ENCODE measurements at places on chromosomes 11 and 22.
A peak's percentile ranks its signal among the peaks of the same experiment; 100 is the strongest.

GRCh38 chr11:46275964-46276641 lies 1.4 kb upstream of the CREB3L1 start:
- DNase-seq: no peak

DNA sequence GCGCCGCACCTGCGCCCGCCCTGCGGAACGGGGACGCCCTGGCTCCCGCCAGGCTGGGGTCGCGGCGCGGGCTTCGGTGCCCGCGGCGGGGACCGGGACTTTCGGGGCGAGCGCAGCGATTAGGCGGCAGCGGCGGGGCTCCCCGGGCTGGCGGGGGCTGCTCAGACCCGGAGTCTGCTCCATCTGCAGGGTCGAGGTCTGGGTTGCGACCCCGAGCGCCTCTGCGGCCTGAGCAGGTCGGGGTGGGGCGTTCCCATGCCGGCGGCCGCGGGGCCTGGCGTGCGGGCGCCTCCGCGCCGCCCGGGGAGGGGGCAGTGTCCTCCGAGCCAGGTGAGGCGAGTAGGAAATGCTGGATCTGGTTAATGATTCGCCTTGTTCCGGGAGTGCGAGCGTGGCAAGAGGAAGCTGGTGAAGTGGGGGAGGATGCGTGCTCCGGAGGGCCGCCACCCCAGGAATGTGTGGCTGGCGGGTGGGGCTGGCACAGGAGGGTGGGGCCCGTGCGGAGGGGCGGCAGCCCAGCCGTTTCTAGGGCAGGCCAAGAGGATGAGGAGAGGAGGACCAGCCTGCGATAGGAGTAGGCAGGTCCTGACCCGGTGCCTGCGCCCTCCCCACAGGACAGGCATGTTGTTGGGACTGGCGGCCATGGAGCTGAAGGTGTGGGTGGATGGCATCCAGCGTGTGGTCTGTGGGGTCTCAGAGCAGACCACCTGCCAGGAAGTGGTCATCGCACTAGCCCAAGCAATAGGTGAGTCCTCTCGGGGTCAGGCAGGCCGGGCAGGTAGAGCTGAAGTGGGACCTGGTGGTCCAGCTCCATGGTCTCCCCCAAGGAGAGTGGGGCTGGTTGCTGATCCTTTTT lies 606 bp downstream of the RASSF7 start:
- no peak for DNase-seq

DNA sequence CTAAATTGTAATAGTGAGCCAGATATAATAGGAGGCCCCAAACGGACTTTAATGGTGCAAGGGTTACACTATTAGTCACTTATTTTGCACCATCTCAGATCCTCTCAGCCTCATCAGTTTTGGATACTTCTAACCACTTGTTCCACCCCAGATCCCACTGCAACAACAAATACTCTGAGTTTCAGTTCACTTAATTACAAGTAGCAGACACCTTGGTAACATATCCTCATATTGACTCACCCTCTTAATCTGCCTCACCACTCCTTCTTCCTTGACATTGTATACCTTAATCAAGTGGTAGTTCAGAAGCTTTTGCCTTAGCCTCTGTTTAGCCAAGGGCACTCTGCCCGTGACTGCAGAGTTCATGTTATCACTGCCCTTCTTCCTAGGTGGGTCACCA lies 256.1 kb upstream of the UBASH3B start:
- DNase-seq: no peak

- DNase-seq: no peak
Observed at GRCh38 chr11:11027288-11027687, 169.4 kb upstream of the ZBED5 start.

- DNase-seq: no peak
Observed at GRCh38 chr22:28379075-28379779, 300.4 kb downstream of the TTC28 start.

- no peak for DNase-seq
Observed at GRCh38 chr11:70820712-70821111, 422.4 kb downstream of the CTTN start.

GRCh38 chr11:3983101-3983500 lies 111.5 kb upstream of the RRM1 start:
- no peak for DNase-seq

DNA sequence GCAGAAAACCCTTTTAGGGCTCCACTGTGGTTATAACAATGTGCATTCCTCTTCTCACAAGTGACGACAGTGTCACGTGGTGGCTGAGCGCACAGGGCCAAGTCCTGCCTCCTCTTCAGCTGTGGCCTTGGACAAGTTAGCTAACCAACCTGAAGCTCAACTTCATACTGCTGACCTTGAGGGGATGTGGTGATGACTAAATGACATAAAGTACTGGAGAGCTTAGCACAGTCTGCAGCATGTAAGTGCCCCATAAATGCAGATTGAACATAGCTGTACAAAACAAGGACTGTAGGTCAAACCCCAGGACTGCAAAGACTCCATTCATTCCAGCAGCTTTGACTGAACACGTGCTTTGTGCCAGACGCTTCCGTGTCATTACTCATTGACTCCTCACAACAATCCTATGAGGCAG lies 20.1 kb upstream of the MRGPRX2 start:
- no peak for DNase-seq

DNA sequence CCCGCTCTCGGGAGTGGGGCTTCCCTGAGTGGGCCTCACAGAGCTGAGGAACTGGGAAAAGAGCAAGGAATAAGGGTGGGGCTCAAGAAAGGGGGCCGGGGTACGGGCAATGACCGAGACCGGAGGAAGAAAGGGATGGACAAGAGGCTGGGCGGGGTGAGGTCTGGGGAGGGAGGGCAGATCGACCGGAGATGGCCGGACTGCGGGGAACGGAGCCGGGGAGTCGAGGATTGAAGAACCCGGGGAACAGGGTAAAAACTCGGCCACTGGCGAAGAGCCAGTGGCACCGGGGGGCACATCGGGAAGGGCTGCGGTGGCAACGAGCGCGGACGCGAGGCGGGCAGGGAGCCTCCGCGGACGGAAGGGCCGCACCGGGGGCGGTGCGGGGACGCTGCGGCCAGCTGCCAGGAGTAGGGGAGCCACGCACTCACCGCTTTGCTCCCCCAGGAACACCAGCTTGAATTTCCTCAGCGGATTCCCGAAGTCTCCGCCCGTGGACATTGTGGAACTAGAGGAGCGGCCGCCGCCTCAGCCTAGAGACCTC lies 667 bp downstream of the RAB6A start:
- peak; percentile 6 for DNase-seq

DNA sequence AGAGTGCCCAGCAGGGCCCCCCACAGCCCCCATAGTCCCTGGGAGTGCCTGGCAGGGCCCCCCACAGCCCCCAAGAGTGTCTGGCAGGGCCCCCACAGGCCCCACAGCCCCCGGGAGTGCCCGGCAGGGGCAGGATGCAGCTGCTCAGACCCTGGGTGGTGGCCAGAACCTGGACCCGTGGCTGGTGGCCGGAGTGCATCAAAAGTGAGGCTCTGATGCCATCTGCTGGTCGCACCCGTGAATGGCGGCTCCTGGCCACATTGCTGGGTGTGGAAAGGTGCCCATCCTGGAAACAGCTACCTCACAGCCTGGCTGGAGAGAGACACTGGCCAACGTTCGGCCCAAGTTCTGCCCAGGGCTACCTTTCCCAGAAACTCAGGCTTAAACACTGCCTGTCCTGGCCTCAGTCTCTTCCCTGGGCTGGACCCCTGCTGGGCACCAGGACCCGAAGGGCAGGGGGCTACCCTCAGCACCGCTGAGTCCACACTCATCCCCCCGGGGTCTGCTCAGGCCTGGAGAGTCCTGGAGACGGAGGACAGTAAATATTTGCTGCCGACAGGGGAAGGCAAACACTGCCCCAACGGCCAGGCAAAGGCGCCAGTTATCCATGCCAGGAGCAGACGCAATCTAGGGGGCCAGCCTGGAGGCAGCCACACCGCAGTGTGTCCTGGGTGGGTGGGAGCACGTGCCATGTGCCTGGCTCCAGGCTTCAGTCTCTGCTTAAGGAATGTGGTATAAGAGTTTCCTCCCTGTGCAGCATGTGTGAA lies 4.4 kb downstream of the INS start:
- DNase-seq: peak; percentile 15

GRCh38 chr22:44390613-44390970 lies 77.8 kb upstream of the SHISAL1 start:
- DNase-seq: no peak

DNA sequence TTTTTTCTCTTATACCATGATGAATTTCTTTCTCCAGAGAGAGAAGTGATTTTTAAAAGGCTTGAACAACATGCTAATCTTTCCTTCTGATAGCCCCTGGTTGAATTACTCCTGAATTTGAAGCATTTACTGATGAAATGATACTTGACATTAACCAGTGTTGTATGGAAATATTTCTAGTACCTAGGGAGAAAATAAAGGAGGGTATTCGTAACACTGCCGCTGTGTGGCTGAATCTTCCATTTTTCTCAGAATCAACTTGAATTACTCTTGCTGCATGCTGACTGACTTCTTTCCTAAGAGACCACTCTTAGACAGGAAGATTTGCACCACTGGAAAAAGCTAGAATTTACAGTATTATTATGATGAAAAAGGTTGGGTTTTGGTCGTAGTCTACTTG lies 118.3 kb downstream of the FAT3 start:
- DNase-seq: no peak

DNA sequence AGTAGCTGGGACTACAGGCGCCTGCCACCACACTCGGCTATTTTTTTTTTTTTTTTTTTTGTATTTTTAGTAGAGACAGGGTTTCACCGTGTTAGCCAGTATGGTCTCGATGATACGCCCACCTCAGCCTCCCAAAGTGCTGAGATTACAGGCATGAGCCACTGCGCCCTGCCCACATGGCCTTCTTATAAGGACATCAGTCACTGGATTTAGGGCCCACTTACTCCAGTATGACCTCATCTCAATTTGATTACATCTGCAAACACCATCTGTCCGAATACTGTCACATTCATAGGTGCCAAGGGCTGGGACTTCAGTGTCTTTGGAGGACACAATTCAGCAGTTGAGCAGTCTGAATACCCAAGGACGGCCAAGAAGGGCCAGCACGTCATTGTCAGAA lies 8.2 kb upstream of the PRR5 start:
- DNase-seq: no peak

- DNase-seq: no peak
Observed at GRCh38 chr11:95495706-95496105, 264.7 kb upstream of the SESN3 start.
